B cell (primary cell): ENCODE measurements at places on chromosomes 13 and 19.

- no peak for DNase-seq
Measured at GRCh38 chr13:90020536-90021070, 1326.9 kb upstream of the MIR17HG start.

GRCh38 chr19:5367530-5368133 lies 27.0 kb upstream of the PTPRS start:
- DNase-seq = no peak

DNA sequence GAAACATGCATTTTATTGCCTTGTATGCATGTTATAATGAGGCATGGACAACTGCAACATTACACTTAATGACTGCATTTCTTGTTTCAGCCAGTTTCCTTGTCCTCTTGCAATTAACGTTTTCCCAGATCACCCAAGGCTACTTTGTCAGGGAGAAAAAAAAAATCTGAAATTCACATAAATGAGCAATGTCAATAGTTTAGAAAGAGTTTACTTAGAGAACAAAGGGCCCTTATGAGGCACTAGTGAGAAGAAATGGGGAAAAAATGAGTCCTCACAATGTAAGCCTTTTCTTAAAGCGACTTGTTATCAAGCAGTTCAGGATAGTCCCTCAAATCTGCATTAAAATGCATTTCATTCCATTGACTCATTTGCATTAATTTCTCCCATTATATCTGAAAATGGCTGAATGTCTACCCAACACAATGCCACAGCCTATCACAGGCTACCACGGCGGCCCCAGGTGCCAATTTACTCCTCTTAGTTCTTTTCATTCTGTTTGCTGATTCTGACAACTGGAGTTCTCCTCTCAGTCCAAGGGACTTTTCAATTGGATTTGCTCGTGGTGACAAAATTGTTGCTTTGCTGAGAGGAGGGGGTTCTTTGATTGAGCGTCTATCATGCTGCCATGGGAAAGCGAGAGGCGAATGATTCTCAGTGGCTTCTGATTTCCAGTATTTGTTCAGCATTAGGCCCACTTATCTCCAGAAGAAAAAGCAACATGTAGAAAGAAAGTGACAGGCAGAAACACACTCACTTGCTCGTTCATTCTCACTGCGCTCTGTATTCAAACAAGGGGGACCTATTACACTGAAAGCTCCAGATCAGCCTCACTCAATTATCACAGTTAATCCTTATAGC lies 107.1 kb downstream of the DACH1 start:
- no peak for DNase-seq

- DNase-seq = no peak
Measured at GRCh38 chr13:102608974-102609373, 12.2 kb downstream of the TPP2 start.

GRCh38 chr13:97720896-97721295 lies 232.6 kb upstream of the IPO5 start:
- DNase-seq = no peak
